ENCODE measurements at places on chromosomes 12 and 14. TPM values are rescaled to one million over a fixed set of nuclear protein-coding genes. Genes with fewer than 3 reads are reported as not detected.

The LPAR5 gene
- 8.1 TPM for total RNA-seq

The RASAL1 gene
- total RNA-seq, result 61.5 TPM

The FAM177A1 gene
- 12.6 TPM for total RNA-seq

DNA sequence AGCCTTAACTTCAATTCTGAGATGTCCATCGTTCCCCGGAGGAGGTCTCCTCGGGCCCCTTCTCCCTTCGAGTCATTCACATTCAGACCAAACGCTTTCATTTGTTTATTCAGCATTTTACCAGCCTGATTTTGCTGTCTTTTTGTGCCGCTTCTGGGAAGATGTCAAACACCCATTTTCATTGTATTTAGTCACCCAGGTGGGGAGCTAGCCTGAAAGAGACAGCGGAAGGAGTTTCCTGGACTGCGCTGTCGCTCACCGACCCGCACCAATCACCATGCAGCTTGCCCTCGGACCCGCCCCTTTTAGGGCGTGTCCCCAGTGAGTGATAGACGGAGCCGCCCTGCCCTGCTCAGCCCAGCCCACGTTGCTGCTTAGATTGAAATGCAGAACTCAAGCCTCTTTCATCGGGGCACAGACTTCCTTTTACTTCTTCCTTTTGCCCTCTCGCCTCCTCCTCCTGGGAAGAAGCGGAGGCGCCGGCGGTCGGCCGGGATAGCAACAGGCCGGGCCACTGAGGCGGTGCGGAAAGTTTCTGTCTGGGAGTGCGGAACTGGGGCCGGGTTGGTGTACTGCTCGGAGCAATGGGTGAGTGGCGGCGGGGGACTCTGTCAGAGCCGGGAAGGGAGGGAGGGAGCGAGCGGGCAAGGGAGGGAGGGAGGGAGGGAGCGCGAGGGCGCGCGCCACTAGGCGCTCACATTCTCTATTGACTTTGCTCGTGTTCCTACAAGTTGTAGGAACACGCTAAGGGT is at the start of gene PAX9:
TSS of gene PAX9 (plus strand) at position 355 of the 752 bp plus-strand sequence. CDS start at position 585, 230 bp downstream.
- peak; percentile 56 for DNase-seq

DNA sequence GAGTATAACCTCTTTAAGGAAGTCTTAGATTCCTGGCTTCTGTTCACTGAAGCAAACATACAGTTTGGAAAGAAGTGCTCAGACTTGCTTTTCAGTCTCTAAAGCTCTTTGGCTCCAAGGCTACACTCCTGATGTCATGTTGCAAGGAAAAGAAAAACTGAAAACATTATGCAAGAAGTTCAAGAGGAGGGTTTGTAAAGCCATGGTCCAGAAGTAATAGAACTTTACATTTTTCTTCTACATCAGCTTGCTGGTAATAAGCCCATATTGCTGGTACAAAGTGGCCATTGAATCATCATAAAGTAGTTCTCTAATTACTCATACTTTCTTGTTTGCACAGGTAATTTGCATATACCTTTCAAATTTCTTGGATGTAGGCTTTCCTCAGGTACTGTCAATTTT is 83.6 kb downstream of the BBS10 start:
- DNase-seq, result no peak

DNA sequence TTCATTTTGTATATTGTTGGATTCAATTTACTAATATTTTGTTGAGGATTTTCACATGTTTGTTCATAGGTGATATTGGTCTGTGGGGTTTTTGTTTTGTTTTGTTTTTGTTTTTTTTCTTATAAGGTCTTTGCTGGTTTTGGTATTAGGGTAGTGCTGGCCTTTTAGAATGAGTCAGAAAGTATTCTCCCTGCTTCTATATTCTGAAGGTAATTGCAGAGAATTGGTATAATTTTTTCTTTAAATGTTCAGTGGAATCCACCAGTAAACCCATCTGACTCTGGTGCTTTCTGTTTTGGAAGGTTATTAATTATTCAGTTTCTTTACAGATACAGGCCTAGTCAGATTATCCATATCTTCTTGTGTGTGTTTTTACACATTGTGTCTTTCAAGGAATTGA is 8.9 kb downstream of the TOGARAM1 start:
- DNase-seq, result no peak

- no peak for DNase-seq
Observed at GRCh38 chr14:71267007-71267513, 359.8 kb downstream of the PCNX1 start.

GRCh38 chr12:44626883-44627282 is 249.2 kb downstream of the NELL2 start:
- DNase-seq, result no peak

Measured in adrenal gland (tissue), 19 donors.